IPS DF 6.9 (cell line): ENCODE measurements at places on chromosomes 1 and 21.
A peak's percentile ranks its signal among the peaks of the same experiment; 100 is the strongest.

DNA sequence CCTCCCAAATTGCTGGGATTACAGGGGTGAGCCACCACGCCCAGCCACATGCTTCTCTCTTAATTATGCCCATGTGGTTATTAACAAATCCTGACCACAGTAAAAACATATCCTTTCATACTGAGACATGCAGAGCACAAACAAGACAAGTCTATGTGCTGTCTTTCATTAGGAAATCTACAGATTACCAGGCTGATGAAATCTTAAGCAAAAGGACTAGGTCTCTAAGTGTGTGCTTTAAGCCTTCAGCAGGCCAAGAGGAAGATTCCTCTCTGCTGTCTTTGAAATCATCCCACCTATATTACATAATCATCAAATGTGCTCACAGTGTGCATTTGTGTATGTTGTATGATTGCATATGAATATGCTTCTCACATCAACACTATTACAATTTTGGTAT lies 419.3 kb downstream of the KCTD3 start:
- no peak for DNase-seq

DNA sequence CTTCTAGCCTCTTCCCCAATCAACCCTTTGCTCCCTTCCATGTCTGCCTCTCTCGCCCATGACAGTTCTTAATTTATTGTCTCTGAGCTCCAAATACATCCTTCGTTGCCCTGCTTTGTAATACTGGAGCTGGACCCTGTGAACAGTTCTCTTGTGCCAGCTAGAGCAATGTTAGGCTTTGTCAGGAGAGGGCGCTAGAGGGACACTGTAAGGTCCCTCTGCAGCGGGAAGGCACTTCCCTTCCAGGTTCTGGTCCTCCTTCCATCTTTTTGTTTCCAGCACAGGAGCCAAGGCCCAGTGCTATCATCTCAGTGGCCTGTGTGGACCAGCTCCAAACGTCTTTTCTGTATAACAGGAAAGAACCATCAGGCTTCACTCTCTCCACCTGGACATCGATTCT lies 95.9 kb downstream of the PTPRU start:
- peak; percentile 81 for DNase-seq

DNA sequence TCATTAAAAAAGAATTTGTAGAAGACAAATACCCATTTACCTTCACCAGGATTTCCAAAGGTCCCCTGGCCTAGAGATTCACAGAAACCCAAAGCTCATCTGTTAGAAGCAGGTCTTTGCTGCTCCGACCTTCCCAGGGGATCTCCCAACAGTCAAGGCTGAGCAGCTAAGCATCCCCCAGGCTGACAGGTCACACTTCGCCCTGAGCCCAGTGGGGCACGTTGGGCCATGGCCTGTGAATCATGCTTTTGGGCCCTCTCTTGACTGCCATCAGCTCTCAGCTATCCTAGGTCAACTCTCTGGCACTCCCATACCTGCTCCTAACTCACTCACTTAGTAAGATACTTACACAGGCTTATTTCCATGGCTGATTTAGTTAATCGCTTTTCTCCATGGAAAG lies 157.7 kb downstream of the DSCAM start:
- no peak for DNase-seq

GRCh38 chr21:32994305-32994704 lies 31.4 kb upstream of the OLIG2 start:
- DNase-seq: no peak

DNA sequence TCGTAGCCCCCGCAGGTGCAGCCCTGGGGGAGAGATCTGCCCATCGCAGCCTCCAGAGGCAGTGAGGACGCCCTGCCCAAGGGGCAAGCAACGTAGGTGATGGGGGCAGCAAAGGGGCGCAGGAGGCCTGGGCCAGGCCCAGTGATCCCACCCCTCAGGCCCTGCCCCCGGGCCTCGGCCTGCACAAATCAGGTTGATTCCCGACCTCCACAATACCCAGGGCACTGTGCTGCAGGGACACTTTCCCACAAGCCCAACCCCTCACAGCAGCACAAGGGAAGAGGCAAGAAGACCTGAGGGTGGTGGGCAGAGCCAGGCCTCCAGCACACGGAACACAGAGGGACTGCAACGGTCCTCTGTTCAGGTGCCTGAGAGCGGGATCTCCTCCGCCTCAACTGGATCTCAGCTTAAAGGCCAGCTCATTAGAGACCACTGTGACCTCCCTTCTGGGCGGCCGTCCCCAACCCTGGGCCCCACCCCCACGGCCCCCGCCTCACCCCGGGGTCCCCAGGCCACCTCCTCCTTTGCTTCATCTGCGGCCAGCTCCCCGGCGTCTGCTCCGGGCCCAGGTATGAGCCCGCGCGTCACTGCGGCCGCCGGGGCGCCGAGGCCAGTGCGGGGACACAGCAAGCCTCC lies 812 bp upstream of the ARF1 start:
- DNase-seq: no peak

- DNase-seq: no peak
Measured at GRCh38 chr1:223748773-223749733, 36.7 kb downstream of the CAPN2 start.

DNA sequence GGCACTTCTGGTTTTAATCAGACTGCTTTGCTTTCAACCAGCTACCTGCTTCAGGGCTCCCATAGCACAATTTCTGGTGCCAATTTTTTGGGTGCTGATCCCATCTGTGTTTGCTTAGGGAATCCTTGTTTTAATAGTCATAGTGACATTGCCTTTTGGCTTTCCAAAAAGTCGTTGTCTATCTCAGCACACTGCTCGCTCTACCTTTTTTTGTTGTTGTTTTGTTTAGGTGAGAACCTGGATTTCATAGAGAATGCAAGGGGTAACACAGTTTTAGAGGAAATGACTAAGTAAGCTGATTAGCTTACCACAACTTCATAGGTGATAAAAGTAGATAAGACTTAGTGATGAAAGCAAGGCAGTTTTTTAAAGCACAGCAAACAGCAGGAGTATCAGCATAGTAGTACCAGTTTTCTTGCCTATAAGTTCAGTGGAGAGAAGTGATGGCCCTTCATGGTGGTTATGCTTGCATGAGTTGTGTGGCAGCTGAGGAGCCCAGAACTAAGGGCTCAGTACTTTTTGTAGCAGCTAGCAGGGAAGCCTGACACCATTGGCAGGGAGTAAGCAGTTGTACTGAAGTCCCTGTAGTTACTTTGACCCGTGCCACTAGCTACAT lies 31.3 kb downstream of the NEK7 start:
- no peak for DNase-seq

DNA sequence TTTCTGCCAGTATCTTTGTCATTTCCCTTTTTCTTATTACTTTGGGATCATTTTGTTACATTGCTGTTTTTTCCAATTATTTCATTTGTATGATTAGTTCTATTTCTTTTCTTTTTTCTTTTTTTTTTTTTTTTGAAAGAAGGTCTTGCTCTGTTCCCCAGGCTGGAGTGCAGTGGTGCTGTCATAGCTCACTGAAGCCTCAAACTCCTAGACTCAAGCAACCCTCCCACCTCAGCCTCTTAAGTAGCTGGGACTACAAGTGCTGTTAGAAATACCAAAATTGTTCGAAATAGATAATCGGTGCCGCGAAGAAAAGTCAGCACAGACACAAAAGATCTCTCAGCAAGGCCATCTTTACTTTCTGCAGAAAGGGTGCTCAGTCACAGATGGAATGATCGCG lies 26.6 kb upstream of the COL6A1 start:
- DNase-seq: no peak

GRCh38 chr1:169240449-169241232 lies 127.0 kb downstream of the NME7 start:
- no peak for DNase-seq

GRCh38 chr1:165116732-165117131 lies 239.8 kb downstream of the LMX1A start:
- no peak for DNase-seq

DNA sequence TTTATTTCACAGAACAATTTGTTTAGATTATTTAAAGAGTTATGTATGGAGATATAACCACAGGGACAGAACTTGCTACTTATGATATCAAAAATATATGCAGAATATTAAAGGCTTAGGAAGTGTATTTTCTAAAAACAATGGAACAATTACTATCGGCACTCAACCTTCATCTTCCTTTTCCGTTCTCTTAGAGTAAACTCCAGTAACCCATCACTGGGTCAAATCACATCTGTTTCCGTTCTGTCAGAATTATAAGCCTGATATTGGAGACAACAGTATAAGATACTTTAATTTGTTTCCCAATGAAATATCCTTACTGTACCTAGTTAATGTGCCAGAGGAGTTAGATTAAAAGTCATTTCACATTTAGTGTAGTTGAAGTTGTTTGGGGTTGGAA lies 32.2 kb downstream of the DTL start:
- no peak for DNase-seq

GRCh38 chr1:170397061-170397460 lies 134.9 kb upstream of the GORAB start:
- no peak for DNase-seq

DNA sequence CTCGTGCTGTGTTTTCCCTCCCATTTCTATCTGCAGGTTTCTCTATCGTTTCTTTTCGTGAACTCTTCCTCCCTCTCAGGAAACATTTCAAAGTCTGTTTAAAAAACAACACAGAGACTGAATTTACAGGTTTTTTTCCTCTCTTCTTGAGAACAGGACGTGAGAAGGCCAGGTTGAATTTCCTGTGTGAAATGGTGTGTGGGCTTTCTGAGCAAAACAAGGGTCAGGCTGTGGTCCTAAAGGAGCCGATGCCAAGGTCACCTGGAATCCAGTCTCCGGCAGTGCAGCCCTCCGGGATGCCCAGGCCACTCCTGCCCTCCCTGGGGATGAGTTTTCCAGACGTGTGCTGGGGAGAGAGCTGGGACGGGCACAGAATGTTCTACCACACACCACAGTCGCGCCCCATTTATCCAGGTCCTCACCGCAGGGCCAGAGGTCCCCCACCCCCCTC lies 62.7 kb upstream of the RUNX3 start:
- DNase-seq: no peak

- no peak for DNase-seq
Measured at GRCh38 chr1:236247286-236247685, 34.5 kb downstream of the ERO1B start.
